ENCODE measurements at places on chromosomes 12 and 14. TPM values are rescaled to one million over a fixed set of nuclear protein-coding genes. Genes with fewer than 3 reads are reported as not detected.

- DNase-seq, result no peak
Measured at GRCh38 chr14:91647856-91648255, 84.0 kb downstream of the CATSPERB start.

GRCh38 chr12:29807129-29807528, 23.4 kb upstream of the TMTC1 start:
- DNase-seq, result no peak

- no peak for DNase-seq
Measured at GRCh38 chr12:72676556-72676955, 404.4 kb downstream of the TRHDE start.

GRCh38 chr12:125299840-125300239, 234.6 kb downstream of the AACS start:
- DNase-seq, result no peak

GRCh38 chr14:29444805-29445204, 482.8 kb downstream of the PRKD1 start:
- DNase-seq, result no peak

- DNase-seq, result no peak
Measured at GRCh38 chr12:104353012-104353981, 49.8 kb downstream of the EID3 start.

GRCh38 chr12:95205685-95206084, 11.6 kb downstream of the FGD6 start:
- no peak for DNase-seq

Gene TMEM116
- total RNA-seq, result 33.1 TPM

Gene RNASE4
- total RNA-seq, result 2.6 TPM

Gene KCNJ8
- total RNA-seq, result 4.1 TPM

Gene FOXA1
- not detected for total RNA-seq
